ENCODE measurements at places on chromosomes 7 and 10.

DNA sequence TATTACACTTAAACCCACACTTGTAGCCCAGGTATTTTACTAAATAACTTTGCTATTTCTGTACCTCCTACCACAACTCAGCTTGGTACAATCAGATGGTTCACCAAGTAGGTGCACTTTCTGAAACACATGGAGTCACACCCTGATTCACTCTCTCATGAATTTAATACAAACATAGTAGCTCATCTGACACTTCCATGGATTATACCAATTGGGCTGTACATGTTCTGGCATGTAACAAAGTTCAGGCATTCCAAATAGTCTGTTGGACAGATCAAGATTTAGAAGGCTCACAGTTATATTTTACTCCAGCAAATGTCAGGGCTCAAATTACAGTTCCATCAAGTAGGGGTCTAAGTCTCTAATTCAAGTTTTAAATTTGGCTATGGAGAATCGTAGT, 62.2 kb upstream of the RNF148 start:
- DNase-seq = no peak

DNA sequence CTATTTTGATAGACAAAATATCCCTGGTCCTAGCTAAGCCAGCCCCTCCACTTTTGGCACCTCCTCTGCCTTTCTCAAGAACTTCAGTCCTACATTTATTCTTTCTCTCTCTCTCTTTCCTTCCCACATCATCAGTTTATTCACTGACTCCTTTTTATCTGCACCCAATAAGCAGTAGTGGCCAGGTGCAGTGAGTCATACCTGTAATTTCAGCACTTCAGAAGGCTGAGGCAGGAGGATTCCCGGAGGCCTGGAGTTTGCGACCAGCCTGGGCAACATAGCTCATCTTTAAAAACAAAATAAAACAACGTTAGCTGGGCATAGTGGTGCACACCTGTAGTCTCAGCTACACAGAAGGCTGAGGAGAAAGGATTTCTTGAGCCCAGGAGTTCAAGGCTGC, 19.4 kb upstream of the NRP1 start:
- DNase-seq = no peak

GRCh38 chr7:157614457-157615020, 277.7 kb downstream of the DNAJB6 start:
- DNase-seq = no peak

DNA sequence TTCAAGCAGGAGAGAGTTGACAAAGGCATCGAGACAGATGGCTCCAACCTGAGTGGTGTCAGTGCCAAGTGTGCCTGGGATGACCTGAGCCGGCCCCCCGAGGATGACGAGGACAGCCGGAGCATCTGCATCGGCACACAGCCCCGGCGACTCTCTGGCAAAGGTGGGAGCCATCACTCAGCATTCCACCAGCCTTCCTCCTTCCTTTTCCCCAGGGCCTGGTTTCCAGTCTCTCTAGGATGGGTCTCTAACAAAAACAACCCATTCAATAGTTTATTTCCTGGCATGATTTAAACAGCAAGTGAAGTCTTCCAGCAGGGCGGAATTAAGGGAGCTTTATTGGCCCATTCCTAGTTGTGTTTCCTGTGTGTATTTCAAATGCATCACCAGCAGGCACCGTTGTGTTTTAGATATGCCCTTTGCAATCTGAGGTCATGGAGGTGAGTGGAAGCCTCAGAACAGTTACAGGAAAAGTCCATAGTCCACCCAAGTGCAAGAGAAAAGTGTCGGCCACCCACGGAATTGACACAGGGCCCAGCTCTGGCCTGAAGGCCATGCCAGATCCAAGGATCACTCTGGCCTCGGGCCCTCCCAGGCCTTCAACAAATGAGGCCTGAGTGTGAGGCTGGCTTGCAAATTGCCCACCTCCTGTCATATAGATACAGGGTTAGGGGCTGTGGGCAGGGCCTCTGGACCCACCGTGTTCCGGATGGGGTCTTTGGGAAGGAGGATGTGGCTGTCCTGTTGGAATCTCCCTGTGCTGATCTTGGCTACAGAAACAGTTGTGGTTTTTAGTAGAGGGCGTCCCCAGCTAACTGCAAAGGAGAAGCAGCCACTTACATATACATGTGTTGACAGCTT, 46.9 kb upstream of the TRIM8 start:
- DNase-seq = no peak

- DNase-seq = no peak
These were observed 76.5 kb downstream of the FAM13C start for GRCh38 chr10:59285848-59286247.

DNA sequence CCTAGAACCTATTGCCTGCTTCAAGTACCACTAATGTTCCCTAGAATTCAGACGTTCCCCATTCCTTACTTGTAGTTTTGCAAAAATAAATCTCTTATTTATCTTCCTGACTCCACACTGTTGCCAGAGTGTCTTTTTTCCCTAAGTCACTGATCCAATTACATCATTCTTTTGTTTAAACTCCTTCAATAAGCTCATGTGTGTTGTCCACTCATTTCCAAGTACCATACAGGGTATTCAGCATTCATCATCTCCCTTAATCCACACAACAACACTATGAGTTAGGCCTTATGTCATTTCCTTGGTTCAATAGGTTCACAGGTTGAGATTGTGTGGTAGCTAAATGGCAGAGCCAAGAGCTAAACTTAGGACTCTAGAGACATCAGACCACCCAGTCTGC, 119.9 kb upstream of the RHOBTB1 start:
- no peak for DNase-seq

DNA sequence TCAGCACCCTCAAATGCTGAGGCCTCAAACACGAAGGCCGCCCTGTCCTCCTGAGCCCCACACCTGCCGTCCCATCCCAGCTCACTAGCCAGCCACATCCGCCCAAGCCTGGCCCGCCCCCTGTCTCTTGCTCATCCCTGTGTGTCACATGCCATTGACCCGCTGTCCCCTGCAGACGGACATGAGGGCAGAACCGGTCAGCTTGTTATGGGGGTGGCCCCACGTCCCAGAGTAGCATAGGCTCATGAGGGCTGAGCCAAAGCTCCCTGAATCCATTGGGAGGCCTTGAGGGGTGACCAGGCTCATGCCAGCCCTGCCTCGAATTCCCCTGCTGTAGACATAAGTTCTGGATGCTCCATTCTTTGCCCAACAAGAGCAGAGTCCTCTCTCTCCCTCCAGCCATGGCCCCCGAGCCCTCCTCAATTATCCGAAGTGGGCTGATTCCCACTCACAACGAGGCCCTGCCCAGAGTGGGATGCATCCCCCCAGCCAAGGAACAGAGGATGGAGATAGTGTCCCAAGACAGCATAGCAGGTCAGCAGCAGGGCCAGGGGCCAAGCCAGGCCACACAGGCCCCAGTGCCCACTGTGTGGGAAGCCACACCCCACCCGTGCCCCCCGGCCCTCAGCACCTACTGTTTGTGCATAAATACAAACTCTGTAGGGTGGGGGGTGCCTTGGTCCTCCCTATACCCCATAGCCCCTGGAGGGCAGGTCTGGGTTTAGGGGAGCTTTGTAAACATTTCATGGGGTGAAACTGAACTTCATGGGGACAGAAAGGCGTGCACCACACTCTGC, 42.1 kb downstream of the EBF3 start:
- no peak for DNase-seq

DNA sequence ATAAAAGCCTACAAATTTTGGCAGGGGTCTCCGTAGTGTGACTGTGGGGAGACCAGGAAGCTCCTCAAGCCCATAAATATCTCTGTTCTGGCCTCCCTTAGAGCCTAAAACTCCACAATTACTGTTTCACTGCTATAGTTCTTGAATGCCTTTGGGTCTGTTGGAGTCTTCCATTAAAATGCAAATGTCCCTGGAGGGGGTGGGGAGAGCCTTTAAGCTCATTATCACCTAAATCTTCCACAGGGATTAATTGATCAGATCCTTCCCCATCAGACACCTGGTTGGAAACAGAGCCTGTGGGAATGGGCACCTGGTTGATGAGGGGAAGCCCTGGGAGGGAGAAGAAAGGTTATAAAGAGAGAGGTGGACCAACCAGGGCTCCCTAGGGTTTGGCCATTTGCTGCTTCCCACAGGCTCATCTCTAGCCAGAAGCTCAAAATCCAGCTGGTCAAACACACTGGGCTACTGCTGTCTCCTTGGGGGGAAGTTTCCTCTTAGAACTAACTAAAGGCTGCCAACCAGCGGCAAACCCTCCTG, 718.2 kb downstream of the LRMDA start:
- DNase-seq = no peak

- no peak for DNase-seq
These were observed 3.8 kb upstream of the CH25H start for GRCh38 chr10:89210794-89211425.

DNA sequence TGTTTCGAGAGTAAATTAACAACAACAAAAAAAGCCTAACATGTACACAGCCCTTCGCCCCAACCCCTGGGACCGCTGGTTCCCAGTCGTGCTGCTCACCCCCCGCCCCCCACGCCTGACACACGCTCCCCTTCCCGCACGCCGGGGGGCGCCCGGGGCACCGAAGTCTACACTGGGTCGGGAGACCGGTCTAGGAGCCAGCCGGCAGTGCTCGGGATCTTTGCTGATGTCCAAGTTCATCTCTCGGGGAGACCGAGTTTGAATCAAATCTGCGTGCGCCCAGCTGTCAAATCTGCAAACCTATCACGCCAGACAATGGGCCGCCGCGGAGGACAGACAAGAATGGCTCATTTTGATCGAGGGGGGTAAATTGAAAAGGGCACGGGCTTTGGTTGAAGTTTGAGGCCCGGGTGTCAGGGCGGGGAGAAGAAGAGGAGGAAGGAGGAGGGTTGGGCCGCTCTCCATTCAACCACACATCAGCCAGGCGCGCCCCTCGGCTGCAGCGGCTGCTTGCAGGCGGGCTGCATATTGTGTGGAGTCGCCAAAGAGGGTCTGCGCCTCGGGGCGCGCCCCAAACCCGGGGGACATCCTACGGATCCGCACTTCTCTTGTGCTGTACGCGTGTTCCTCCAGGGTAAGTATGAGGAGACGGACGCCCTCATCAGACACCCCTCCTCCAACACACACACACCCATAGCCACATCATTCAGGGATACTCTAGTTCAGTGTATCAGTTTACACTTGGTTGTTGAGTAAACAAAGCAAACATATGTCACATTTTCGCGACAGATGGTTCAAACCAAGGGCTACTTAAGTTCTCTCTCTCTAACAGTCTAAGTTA, 1.3 kb upstream of the GFRA1 start:
- DNase-seq = no peak

GRCh38 chr10:100688201-100688600, 57.2 kb upstream of the PAX2 start:
- no peak for DNase-seq

DNA sequence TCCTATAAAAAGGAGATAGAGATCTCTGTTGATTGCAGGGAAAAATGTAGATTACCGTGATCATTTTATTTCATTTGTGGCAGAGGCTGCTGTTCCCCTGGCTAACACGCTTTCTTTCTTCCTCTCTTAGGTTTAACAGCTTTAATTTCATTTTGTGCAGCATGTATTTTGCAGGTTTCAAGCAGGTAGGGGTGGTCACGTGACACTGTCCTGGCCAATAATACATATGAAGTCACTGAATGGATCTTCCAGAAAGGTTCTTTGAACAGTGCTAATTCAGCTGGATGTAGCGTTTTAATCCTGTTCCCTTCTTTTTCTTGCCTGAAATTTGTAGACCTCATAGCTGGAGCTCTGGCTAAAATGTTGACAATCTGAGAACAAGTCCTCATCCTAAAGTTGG, 3.6 kb upstream of the EPHB6 start:
- DNase-seq = no peak

All from stimulated activated CD8-positive, alpha-beta memory T cell treated with anti-CD3 and anti-CD28 coated beads, Interleukin-15, amount 100 ng/mL, for 48 hours (primary cell).